ENCODE measurements at places on chromosomes 3 and 15.

DNA sequence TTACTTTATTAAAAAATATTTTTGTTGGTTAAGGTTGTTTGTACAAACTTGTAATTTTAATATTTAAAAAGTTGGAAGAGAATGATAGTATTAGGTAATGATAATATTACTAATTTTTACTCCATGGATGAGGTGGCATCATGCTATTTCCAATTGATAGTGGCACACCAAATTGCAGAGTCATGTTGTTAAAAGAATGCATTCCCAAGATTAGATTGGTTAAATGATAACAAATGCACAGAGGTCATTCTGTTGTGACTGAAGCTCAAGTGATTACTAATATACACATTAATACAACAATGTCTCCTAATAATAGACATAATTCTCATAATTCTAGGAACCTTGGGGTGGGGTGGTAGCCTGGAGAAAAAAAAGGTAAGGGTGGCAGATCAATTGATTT, 73.2 kb upstream of the ZBED2 start:
- DNase-seq = no peak

GRCh38 chr15:96047255-96047931, 283.1 kb upstream of the NR2F2 start:
- no peak for DNase-seq

DNA sequence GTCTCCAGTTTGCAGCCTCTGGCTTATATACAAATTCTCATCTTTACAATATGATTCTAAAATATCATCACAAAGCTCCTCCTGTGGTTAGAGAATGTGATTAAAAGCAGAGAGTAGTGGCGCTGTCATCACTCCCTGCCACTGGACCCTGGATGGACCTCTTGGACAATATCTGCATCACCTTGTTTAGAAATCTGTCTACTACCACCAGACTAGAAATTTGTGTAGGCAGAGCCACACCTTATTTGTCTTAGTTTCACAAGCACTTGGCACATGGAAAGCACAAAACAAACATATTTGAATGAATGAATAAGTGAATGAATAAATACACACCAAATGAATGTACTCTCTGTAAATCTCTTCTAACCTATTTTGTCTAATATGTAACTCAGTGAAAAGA, 68.1 kb downstream of the IMPG2 start:
- no peak for DNase-seq

- DNase-seq = no peak
Observed at GRCh38 chr3:186828340-186828739, 14.2 kb upstream of the ADIPOQ start.

GRCh38 chr15:57313134-57313483, 63.2 kb upstream of the CGNL1 start:
- DNase-seq = no peak

DNA sequence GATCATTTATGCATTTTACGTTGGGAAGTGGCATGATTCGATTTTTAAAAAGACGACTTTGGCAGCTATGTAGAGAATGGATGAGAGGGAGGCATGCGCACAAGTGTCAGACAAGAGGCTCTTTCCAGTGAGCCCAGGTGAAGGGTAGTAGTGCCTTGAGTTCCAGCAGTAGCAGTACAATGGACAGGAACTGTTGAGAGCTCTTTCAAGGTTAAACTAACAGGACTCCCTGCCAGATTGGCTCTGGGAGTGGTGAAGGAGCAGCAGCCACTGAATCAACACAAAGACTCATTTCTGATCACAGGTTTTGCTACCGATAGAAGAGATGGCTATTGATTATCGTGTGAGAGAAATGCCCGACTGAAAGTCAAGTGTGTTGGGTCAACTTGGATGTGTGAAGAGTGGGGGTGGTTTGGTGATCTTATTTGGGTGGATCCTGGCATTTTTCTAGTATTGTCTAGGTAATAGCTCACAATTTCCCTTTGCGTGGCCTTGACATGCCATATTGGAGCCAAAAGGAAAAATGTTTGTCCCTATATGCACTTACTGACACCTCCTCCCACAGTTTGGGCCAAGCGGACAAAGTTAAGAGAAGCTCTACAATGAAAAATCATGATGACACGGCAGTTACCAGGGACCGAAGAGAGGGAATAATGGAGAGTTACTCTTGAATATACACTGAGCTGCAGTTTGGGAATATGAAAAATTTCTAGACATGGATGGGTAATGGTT, 81.6 kb upstream of the MDFIC2 start:
- no peak for DNase-seq

DNA sequence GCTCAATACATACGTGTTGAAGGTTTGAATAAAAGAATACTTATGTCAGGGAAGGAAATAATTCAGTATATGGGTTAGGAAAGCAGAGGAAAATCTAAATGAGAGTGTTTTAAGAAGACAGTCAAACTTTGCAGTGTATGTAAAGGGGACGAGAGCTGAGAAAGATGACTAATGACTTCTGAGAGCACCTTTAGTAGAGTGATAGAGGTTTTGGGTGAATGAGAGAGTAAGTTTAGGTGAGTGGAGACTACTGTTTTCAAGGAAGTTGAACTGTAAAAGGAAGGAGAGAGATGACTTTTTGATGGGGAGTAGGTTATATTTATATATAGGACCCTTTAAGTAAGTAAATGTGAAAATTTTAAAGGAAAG, 9.4 kb downstream of the TBC1D23 start:
- DNase-seq = no peak

- no peak for DNase-seq
Observed at GRCh38 chr3:11197484-11197883, 43.2 kb downstream of the HRH1 start.

- peak; percentile 73 for DNase-seq
Observed at GRCh38 chr15:99925661-99926461, 192.6 kb upstream of the LYSMD4 start.

DNA sequence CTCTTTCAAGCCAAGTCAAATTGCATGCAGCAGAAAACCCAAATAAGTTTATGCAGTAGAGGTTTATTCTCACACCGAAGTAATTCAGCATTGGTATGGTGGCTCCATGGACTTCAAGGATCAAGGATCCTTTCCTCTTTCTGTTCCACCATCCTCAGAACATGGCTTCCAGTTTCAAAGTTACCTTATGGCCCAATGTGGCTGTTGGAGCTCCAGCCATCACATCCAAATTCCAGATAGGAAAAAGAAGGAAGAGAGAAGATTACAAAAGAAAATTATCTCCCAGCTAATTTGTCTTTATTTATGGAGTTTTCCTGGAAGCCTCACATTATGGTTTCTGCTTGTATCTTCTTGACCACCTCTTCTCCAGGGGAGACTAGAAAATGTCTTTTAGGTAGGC, 282.5 kb upstream of the CTDSPL start:
- DNase-seq = no peak

Data from stimulated activated CD4-positive, alpha-beta T cell treated with anti-CD3 and anti-CD28 coated beads, Interleukin-2, amount 100 ng/mL, for 4 hours (primary cell).